Activated T-helper 1 cell treated with anti-CD3 and anti-CD28 coated beads, Interleukin-2, amount 50 U/mL, for 16 hours (primary cell): ENCODE measurements at places on chromosomes 5 and 9.
A peak's percentile ranks its signal among the peaks of the same experiment; 100 is the strongest.

- no peak for DNase-seq
These were observed 31.3 kb upstream of the STRBP start for GRCh38 chr9:123299558-123300126.

DNA sequence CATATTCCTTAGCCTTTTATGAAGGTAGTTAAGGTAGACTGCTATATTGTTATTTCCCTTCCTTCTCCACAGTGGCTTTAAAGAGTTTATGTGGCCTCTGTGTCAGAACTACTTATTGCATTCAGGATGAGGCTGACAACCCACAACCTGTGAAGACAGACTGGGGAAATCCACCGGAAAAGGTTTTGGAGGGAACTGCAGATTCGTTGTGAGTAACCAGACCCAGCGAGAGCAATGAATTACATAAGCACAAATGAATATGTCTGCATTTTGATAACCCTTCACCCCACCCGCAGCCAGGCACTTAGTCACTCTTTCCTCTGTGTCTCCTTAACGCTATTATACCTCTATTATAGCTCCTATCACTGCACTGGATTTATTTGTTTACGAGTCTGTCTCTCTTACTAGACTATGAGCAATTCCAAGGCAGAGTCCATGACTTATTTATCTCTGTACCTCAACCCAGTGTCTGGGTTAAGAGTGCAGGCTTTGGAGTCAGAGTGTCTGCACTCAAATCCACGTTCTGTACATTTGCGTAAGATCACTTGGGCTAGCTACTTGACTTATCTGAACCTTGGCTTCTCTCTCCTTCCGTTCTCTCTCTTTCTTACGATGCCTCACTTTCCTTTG, 19.2 kb downstream of the KCTD16 start:
- DNase-seq = peak; percentile 41

DNA sequence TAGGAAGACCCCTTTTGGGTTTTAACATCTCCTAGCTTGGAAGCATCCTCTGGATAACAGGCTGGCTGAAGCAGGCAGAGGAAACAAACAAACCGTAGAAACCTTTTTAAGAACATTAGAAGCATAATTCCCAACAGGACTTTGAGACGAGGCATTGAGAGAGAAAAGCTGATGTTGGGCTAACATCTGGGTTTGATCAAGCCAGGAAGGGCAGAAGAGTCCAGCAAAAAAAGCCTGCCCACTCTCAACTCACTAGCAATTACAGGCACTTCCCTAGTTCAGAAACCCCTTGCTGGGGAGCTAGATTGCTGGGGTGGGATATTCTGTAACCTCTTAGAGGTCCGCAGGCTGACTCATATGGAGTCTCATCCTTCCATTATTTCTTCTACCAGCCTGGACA, 75.4 kb upstream of the CTNNA1 start:
- no peak for DNase-seq

- no peak for DNase-seq
These were observed 122.6 kb upstream of the IRX4 start for GRCh38 chr5:2005101-2006041.

DNA sequence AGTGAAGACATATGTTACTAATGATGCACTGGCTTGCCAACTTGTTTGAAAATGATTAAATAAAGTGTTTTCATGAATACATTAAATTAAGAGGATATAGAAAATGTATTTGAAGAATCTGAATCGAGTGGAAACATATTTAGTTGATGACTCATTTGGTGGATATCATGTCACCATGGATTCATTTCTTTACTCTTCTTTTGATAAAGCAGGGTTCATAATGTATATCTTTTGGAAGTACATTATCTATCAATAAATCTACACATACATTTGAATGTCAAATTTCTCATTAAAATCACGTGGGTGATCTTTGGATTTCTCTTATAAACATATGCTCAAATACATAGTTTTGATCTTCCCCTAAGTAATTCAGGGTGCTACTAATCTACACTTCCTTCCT, 1148.1 kb upstream of the ACO1 start:
- DNase-seq = no peak

DNA sequence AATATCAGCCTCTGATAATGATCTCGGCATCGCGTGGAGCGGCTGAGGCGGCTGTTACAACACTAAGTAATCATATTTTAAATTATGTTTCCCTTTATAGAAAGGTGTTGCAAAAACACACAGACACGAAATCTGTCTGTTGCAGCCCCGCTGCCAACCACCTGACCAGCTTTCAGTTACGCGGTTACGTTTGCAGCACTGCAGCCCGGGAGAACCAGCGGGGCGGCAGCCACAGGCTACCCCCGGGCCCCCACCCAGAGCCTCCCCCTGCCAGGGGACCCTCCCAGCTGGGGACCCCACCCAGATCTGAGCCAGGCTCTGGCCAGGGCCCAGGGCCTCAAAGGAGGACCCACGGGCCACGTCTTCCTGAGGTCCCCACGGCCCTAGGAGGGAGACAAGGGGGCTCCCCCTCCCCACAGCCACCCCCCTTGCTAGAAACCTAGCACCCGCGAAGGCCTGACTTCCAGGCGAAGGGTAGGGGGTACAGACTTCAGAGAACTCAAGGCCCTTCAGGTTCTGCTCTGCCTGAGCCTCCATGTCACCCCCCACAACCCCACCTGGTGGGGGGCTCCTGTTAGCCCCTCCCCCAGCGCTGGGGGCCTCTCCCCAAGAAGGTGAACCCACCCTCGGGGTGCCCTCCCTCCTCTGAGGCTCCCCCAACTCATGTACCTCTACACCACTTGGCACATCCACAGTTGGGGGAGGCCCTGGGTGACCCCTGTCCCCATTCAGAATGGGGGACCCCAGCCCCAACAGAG, 6.0 kb downstream of the NACC2 start:
- DNase-seq = no peak

DNA sequence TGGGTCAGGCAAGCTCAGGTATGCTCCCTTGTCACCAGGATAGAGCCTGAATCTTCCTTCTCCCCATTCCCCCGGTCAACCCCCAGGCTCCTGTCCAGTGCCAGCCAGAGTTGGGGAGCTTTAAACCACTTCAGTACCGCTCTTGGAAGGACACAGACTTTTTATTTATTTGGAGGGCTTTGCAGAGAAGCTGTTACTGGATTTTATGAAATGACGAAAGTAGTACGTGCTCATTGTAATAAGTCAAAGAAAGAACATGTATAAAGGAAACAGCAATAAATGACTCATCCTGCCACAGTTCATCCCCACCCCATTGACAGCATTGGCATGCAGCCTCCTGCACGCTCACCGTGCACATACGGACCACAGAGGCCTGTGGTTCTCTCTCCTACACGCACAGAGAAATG, 230.3 kb downstream of the AUH start:
- peak; percentile 54 for DNase-seq

GRCh38 chr5:171639205-171639621, 146.4 kb upstream of the SMIM23 start:
- no peak for DNase-seq

DNA sequence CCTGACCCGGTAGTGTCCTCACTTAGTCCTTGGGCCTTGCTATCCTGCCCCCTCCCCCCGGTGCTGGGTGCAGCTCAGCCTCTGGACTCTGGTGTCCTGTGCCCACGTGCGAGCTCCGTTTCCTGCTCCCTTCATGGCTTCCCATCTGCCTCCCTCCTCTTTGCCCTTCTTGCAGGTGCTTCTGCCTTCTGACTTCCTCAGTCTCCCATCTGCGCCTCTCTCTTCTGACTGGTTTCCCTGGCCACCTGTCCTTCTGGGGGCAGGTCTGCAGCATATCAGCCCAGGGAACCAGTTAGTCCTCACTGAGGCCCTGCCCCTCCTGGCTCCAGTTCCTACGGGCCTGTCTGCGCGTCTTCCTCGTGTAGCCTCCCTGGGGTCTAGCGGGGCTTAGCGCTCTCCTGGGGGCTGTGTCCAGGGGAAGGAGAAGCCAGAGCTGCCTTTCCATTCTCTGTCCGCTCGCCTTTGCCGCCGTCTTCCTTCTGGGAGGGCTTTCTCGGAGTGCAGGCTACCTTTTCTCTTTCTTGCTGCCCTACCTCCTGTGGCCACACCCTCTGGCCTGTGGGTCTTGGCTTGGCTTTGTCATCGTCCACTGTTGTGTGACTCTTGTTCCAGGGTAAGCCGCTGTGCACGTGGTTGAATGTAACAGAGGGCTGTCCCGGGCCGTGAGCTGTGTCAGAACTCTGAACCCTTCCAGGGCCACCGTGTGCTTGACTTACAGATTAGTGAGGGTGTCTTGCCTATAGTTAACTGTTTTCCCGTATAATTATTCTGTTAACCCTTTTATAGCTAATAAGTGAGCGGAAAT, 51.8 kb downstream of the EHMT1 start:
- DNase-seq = no peak

DNA sequence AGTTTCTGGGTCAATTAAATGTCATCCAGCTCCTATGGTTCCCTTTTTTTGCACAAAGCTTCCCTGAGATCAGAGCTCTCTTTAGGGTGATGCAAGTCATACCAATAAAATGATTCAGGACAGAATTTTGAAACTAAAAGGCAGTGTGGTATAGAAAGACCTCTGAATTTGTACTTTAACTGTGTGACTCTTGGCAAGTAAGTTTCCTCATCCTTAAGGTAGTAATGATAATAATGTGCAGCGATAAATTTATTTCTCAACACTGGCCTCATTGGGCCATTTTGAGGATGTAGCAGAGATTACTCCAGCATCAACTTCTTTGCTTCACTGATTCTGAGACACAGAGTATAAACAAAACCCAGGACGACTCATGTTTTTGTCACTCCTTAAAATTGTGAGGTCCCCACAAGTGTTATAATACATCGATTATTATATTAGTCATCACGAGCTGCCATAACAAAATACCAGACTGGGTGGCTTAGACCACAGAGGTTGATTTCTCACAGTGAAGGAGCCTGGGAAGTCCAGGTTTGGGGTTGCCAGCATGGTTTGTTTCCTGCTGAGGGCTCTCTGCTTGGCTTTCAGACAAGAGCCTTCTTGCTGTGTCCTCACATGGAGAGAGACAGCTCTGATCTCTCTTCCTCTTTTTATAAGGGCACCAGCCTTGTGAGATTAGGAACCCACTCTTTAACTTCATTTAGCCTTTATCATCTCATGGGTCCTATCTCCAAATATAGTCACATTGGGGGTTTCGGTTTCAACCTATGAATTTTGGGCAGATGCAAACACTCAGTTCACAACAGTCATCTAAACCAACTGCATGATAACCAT, 293.0 kb downstream of the ZNF608 start:
- no peak for DNase-seq

DNA sequence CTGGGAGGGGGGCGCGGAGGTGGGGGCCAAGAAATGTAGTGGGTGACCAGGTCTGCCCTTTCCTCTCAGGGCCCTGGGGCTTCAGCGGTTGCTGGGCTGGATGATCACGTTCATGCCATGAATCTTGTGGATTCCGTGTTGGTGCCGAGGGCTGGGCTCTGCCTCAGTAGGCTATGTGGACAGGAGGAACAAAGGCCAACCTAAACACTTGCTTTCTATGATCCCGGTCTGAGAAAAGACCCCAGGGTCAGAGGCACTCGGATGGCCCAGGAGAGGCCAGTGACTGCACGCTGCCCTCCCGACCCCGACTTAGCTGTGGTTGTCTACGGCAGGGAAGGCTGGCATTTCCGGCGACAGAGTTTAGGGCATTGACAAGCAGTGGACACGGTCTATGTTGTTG, 26.6 kb downstream of the PHF2 start:
- no peak for DNase-seq

- no peak for DNase-seq
These were observed 356.5 kb downstream of the CCDC171 start for GRCh38 chr9:15909297-15909696.

DNA sequence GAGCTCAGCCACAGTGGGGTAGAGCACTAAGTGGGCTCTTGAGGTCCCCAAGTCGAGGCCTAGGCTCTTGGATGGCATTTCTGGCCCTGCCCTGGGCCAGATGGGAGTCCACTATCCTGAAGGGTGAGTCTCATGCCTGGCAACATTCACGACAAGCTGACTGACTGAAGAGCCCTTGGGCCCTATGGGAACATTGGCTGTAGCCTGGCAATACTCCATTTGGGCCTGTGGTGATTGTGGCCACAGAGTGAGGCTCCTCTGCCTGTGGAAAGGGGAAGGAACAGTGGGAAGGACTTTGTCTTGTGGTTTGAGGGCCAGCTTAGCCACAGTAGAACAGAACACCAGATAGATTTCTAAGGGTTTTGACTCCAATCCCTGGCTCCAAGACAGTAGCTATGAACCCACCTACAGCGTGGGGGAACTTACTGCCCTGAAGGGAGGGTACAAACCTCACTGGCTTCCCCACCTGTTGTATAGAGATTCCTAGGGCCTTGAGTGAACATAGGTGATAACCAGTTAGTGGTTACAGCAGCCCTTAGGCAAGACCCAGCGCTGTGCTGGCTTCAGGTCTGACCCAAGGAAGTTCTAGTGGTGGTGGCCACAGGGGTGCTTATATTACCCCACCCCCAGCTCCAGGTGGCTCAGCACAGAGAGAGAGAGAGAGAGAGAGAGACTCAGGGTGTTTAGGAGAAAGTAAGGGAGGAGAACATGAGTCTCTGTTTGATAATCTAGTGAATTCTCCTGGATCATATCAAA, 72.4 kb downstream of the KIAA0825 start:
- no peak for DNase-seq

GRCh38 chr5:149002761-149003689, 59.8 kb downstream of the SH3TC2 start:
- DNase-seq = no peak

DNA sequence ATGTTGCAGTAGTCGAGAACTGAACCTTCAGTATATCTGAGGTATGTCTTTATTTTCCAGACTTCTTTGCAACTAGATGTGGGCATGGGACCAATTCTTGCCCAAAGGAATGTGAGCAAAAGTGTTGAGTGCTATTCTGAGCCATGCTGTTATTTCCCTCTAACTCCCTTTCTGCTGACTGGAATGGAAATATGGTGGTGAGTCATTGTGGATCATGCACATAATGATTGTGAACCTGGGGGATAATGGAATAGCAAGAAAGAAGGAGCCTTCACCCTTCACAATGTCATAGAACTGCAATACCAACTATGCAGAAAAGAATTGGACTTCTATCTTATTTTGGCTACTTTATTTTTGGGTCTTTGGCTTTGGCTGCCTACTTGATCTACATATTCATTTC, 10.3 kb upstream of the DOCK2 start:
- no peak for DNase-seq

- no peak for DNase-seq
These were observed 3.4 kb downstream of the CLINT1 start for GRCh38 chr5:157855404-157855994.

DNA sequence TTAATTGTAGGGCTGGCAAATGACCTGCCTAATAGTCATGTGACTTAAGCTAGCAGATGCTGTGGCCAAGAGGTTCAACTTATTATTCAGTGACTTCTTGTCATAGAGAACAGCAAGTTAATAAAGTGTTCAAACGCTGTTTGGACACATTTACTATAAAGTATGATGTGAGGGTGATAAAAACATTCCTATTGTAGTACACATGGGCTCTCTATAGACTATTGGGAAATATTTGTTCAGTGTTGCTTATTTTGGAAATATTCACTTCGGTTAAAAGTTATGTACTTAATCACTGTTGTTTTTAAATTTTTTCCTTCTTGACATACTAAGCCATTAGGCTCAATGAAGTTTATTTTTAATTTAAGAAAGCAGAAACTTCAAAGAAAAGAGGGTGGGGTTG, 345.0 kb downstream of the NNT start:
- no peak for DNase-seq

GRCh38 chr5:98770209-98770910, 3.1 kb upstream of the RGMB start:
- DNase-seq = no peak

GRCh38 chr5:77569409-77569808, 69.1 kb downstream of the OTP start:
- DNase-seq = no peak
